ENCODE measurements at places on chromosomes 11 and 22.

- no peak for DNase-seq
Observed at GRCh38 chr11:33445761-33446161, 188.6 kb downstream of the HIPK3 start.

GRCh38 chr11:454801-455565 lies 4.9 kb downstream of the PTDSS2 start:
- no peak for DNase-seq

GRCh38 chr11:60991457-60991856 lies 20.0 kb downstream of the CD6 start:
- DNase-seq: no peak

- DNase-seq: no peak
Observed at GRCh38 chr11:129828301-129828836, 12.7 kb downstream of the TMEM45B start.

DNA sequence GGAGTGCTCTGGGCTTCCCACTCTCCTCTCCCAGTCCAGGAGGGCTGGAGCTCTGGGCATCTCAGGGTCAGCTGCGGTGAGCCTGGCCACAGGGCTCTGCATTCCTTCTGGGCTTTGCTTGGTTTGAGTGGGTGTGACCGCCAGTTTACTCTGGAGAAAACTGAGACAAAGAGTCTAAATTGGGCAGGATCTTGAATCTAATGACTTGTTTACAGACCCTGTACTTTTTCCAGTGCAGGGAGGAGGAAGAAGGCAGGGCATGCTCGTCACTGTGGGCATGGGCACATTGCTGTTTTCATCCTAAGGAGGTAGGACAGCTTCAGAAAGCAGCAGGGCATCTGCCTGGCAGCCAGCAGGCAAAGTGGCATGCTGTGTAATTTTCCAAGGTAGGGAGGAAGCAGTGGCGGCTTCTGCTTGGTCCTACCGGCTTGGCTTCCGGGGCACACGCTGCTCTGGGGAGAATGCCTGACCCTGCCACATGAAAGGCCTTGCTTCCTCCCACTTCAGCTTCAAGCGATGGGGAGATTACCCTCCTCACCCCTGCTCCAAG lies 22.9 kb downstream of the FLI1 start:
- DNase-seq: no peak

DNA sequence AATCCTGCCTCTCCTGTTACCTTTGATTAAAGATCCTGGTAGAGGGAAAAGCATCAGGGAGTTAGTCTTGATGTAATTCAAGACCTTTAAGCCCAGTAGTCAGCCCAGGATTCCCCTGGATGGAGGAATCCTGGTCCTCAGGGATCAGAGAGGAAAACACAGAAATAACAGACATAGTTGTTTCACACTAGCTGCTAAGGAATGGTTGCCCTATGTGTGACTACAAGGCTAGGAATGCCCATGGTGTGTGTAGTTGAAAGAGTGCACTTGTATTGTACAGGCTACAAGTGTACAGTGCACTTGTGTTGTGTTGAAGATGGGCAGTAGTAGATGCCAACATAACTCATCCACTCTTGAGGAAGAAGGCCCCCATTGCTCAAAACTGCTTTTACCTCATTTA lies 226.8 kb downstream of the AASDHPPT start:
- no peak for DNase-seq

DNA sequence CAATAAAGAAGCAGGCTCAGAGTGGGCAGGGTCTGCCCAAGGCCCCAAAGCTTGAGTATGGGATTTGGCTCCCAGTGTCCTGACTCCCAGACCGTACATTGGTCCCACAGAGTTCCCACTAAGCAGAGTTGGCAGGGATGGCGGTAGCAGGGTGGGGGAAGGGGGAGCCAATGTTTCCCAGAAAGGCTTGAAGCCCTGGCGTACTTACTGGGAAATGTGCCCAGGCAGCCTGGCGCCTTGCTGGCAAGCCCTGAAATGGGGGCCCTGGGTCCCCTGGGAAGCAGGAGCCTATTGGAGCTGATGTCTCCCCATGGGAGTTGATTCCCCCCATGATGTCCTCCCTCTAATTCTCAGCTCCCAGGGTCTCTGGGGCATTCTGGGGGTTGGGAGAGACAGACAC lies 9.3 kb downstream of the ARHGEF17 start:
- DNase-seq: no peak

DNA sequence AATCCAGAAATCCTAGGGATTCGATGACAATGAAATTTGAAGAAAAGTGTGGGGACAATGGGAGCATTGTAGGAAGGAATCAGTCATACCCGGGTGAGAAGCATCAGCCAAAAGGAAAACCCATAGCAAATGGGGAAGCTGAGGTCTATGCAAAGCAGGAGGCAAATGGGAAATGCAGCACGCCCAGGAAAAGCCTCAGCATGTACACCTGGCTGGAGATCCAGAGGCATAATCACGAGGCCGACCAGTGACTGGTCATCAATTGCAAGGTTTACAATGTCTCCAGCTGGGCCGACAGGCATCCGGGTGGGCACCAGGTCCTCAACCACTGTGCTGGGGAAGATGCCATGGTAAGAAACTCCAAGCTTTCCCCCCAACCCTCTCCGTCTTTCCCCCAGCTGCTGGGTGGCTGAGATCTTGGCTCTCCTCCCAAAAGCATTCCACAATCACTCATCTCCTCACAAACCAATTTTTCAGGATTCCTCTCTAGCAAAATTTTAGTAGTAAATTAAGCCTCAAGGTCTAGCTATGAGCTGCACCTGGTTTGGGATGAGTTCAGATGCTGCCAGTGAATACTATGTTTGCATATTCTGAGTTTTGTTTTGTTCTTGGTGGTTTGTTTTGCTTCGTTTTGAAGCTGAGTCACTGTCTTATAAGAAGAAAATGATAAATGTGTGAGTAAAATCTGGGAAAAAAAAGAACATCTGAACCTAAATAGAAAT lies 98.0 kb upstream of the OR5AK2 start:
- DNase-seq: no peak

- DNase-seq: no peak
Observed at GRCh38 chr22:45774001-45774670, 102.5 kb downstream of the ATXN10 start.

DNA sequence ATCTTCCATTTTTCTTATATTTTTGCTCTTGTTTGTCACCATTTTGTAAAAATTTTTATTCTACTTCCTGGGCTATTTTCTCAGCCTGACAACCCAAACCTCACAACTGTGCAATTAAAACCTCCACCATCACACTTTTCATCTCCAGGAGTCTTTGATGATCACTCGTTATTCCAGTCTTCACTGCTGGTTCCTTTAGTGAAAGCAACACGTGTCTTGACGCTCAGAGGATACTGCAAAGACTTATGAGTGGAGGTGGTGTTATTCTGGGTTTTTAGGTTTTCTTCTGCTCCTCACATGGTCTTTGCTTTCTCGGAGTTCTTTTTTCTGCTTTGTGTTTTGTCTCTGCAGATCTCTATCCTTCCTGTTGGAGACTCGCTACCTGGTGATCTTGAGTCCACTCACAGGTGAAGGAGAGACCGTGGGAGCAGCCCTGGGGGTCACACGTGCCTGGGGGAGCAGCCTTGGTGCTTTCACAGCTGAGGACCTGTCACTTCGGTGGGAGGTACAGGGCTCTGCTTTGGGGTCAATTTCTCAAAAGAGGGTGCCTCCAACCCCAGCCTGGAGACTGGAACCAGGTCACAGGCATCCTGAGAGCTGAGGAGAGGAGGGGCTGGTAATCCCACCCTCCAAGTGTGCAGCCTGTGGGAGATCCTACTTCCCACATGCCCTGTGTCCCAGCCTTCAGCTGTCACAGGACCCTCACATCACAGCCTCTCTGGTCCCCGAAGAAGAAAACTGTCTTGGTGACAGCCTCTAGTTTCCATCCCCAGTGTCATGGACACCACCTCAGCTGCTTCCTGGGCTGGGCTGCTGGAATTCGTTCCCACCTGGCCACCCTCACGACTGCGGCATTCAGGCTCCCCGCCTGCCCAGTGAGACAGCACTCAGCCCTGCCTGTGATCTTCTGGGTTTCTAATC lies 11.0 kb downstream of the SULT4A1 start:
- DNase-seq: no peak

GRCh38 chr11:76683161-76684095 lies 12.9 kb upstream of the LRRC32 start:
- DNase-seq: no peak

- DNase-seq: peak; percentile 64
Observed at GRCh38 chr11:71080239-71081097, 171.9 kb downstream of the SHANK2 start.

DNA sequence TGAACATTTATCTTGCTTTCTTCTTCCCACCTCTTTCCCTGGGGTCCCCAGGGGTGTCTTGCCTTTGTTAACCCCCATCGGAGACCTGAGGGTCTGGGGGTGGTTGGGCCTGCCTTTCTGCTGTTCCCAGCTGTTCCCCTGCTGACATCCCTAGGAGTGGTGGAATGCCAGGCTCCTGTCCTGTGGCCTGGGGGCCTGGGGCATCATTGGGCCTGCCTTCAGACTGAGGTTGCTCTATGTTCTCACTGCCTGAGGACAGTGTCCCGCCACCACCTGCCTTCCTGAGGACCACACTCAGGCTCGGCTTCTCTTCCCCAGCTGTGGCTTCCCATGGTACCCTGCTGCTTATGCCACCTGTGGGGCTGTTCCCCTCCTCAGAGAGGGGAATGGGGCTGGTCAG lies 1.1 kb upstream of the IL18BP start:
- DNase-seq: no peak

DNA sequence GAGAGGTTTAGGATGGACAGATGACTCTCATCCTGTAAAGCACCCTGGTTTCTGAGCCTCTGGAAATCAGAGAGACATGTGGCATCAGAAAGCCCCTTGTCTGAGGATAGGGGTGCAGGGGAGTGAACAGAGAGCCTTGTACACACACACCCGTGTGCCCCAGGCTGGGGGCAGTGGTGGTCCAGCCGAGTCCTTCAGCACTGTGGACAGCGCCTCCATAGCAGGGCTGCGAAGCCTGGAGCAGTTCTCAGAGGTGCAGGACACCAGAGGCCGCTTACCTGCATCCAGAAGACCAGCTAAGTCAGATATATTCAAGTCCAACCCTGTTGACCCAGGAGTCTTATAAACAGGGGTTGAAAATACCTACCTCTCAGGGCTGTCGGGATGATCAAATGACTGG lies 11.5 kb upstream of the IGSF9B start:
- DNase-seq: no peak

GRCh38 chr11:3191586-3192324 lies 26.6 kb upstream of the OSBPL5 start:
- no peak for DNase-seq

GRCh38 chr22:34966980-34967565 lies 98.9 kb upstream of the ISX start:
- no peak for DNase-seq

DNA sequence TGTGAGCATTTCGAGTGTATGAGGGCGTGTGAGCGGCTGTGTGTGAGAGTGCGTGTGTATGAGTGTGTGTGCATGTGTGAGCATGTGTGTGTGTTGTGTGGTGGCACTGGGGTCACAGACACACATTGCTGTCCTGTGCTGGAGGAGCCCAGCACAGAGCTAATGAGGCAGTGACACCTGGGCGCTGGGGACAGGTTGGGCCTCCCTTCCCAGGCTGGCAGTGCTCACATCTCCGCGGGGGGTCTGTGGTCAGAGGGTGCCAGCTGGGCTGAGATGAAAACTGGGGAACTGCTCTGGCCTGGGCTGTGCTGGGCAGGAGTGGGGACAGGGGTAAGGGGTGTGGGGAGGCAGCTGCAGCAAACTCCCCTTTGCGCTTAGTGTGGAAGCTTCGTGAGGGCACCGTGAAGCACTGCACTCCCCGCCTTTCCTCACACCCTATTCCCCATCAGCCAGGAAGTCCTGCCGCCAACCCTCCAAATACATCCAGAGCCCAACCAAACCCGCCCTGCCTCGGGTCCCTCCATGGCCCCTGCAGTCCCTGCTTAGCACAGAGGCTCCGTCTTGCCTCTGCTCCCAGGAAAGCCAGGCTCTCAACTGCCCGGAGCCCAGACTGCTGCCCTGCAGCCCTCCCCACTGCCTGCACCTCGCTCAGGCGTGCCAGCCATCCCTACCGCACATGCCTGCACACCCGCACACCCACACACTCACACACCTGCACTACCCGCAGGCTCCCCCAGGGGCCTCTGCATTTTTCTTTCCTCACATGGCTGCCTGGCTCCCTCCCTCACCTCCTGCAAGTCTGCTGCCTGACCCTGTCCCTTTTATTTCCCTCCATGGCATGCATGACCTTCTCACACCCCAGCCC lies 62.0 kb upstream of the THY1 start:
- DNase-seq: no peak

DNA sequence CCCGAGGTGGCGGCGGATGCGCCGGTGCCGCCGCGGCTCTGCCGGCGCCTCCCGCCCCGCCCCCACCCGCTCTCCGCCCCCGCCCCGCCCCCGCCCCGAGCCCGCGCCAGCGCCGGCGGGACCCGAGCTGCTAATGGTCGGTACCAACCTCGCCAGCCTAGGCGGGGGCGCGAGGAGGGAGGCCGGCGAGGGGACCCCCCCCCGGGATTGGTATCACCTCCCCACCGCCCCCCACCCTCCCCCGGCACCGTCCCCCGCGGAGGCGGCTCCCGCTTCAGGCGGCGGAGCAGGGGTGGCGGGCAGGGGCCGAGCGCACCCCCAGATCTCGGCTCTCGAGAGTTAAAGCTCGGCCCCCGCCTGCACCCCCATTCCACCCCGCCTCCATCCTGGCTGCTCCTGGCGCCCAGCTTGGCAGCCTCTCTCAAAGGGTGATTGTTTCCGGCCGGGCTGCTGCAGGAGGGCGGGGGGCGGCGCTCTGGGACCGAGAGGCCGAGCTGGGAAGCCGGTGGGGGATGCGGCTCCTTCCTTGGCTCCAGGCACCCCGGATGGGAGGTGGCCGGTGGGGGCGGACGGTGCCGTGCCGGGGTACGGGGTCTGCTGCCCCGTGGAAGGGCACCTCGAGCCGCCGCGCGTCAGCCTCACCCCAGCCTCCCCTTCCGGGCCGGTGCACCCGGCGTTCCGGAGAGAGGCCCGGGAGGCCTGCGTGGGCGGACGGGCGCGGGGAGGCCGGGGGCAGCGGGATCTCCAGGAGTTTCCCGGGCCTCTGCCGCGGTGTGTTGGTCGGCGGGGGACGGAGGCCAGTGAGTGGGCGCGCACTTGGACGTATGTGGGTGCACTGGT lies at the start of gene B3GAT1:
B3GAT1 (minus strand) TSS at position 40 of the 840 bp plus-strand sequence. CDS start 24,583 bp downstream, outside the sequence.
- DNase-seq: no peak

DNA sequence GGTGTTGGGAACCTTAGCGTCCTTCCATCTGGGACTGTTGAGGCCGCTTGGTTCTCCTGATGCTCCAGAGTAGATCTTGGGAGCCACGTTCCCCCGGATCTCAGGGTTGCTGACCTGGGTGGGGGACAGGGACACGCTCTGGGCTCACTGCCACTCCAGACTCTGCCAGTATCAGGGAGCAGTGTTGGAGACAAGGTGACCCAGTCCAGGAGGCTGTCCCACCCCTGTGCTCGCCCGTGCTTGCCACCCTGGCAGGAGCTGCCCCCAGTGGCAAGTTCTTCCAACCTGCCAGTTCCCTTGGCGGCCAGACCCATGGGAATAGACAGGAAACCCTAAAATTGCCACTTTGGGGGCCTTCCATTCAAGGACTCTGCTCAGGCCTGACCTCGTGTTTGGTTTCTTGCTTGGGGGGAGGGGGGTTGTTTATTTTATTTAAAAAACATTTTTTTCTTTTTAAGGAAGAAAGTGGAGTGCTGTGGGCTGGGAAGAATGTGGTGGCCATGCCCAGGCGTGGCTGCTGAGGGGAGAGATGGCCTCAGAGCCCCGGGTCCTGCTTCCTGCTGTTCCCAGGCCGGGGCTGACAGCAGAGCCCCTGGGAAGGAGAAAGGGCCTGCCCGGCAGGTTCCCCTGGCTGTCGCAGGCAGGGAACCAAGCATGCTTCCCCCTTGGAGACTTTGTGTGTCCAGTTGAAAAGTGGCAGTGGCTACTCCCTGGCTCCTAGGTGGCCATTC lies 7.2 kb downstream of the GRK2 start:
- no peak for DNase-seq

- DNase-seq: no peak
Observed at GRCh38 chr11:126930091-126930841, 70.3 kb downstream of the KIRREL3 start.

GRCh38 chr11:126899961-126900748 lies 100.4 kb downstream of the KIRREL3 start:
- DNase-seq: no peak
